CD8-positive, alpha-beta memory T cell (primary cell): ENCODE measurements at places on chromosomes 16 and 17. TPM values are rescaled to one million over a fixed set of nuclear protein-coding genes. Genes with fewer than 3 reads are reported as not detected.

- H3K4me1 ChIP-seq, result no peaks in the 10 kb centered on the region
- H3K27ac ChIP-seq, result no peak overlapping the region
- no peaks in the 10 kb centered on the region for H3K36me3 ChIP-seq
- no peak for DNase-seq
- no peak overlapping the region for H3K4me3 ChIP-seq
- H3K27me3 ChIP-seq, result no peaks in the 10 kb centered on the region
Measured at GRCh38 chr17:253091-253846, 71.8 kb upstream of the DOC2B start.

DNA sequence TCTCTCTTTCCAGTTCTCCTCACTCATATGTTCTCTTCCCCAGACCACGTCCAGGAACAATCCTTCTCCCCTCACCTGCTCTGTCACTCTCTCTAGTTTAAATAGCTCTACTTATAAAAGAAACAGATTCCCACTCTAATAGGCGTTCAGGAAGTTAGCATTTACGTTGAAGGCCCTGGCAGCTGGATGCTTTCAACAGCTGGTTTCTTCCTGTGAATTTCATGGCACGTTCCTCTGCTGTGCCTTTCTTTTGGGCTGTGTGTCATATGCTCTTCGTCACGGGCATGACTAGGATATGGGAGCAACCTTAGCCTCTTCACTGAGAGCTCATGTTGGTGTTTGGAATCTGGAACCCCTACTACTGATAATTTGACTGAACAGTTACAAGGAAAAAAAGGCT is 73.2 kb downstream of the ZNF18 start:
- H3K27me3 ChIP-seq, result no peaks in the 10 kb centered on the region
- H3K4me3 ChIP-seq, result no peak overlapping the region
- H3K27ac ChIP-seq, result no peak overlapping the region
- no peaks in the 10 kb centered on the region for H3K4me1 ChIP-seq

- peaks cover 20% of the 10 kb centered on the region for H3K36me3 ChIP-seq
- H3K4me3 ChIP-seq, result peak overlapping the region; percentile 49
- H3K4me1 ChIP-seq, result peaks cover 82% of the 10 kb centered on the region
- no peak for DNase-seq
- no peaks in the 10 kb centered on the region for H3K27me3 ChIP-seq
Measured at GRCh38 chr17:40097931-40098845, 2.2 kb downstream of the NR1D1 start.

DNA sequence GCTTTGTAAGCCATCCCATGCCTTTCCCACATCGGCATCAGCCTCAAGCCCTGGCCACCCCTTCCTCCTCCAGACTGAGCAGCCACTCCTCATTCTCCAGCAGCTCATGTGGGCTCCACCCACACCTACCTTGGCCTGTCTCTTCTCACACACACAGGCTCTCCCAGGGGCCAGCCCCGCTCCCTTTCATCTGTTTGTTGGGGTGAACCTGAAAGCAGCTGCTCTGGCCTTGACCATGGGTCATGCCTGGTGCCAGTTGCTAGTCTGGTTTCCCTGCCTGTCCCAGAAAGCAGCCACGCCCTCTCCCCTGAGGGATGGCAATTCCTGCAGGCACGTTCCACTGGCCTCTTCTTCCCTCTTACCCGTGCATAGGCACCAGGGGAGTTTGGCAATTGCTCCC is 11.4 kb upstream of the TMEM238L start:
- no peak overlapping the region for H3K4me3 ChIP-seq
- no peaks in the 10 kb centered on the region for H3K36me3 ChIP-seq
- no peak overlapping the region for H3K27ac ChIP-seq
- H3K27me3 ChIP-seq, result no peaks in the 10 kb centered on the region

GRCh38 chr17:75697651-75698291 is 23.5 kb upstream of the ITGB4 start:
- no peak overlapping the region for H3K27ac ChIP-seq
- no peak for DNase-seq
- H3K4me1 ChIP-seq, result no peaks in the 10 kb centered on the region

GRCh38 chr17:77325577-77326075 is 184.9 kb downstream of the SEC14L1 start:
- no peaks in the 10 kb centered on the region for H3K36me3 ChIP-seq
- no peaks in the 10 kb centered on the region for H3K27me3 ChIP-seq
- H3K27ac ChIP-seq, result peak overlapping the region; percentile 9
- peaks cover 47% of the 10 kb centered on the region for H3K4me1 ChIP-seq
- DNase-seq, result peak; percentile 47
- H3K4me3 ChIP-seq, result peak overlapping the region; percentile 20

DNA sequence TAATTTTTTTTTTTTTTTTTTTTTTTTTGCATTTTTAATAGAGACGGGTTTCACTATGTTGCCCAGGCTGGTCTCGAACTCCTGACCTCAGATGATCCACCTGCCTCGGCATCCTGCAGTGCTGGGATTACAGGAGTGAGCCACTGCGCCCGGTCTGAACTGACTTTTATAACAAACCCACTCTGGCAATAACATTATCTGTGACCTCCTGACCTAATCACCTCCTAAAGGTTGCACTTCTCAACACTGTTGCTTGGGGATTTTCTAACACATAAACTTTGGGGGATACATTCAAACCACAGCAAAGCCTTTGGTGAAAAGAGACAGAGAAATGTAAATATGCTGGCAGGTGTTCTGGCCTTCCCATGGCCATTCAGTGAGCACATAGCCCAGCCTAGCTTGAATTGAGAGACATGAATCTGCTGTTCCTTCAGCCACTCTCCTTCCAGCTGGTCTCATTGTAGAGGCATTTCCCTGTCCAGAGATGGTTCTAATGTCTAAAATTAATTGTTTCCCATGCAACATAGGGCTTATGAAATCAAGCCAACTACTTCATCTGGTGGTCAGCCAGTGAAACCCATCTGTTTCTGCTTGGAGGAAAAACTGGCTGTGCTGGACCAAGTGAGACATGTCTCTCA is 28.3 kb downstream of the LYRM1 start:
- no peaks in the 10 kb centered on the region for H3K4me1 ChIP-seq
- H3K4me3 ChIP-seq, result no peak overlapping the region
- H3K27ac ChIP-seq, result no peak overlapping the region
- peaks cover 4% of the 10 kb centered on the region for H3K36me3 ChIP-seq

DNA sequence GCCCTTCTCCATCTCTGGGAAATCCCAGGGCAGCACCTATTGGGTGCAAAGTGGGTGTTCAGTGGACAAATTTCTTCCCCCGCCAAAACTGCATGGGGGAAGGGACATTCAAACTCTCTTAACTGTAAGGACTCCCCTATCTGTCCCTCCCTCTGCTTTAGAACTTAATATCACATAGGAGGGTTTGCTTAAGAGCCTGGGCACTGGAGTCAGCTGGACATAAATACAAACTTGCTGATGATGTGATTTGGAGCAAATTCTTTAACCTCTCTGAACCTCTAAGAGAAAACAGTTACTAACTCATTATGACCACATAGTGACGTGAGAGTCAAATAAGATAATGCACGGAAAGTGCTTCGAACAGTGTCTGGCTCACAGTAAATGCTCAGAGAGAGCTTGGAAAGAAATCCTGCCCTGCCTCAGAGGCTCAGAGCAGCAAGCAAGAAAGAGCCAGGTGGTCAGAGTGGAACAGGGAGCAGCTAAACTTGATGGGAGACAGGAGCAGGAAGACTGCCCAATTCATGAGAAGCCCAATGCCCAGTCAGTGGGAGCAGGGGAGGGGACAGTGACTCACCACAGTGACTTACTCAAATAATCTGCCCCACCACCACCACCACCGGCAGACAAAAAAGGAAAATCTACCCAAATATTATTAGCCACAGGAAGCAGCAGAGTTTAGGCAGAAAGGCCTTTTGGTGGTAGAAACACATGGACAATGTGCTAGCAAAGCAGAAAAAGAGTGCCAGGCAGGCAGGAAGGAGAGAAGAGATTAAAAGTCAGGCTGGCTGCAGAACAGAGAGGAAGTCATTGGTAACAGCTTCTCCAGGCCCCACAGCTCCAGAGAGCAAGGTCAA is 23.9 kb upstream of the CCL1 start:
- H3K27ac ChIP-seq, result no peak overlapping the region
- no peak for DNase-seq
- no peak overlapping the region for H3K4me3 ChIP-seq
- H3K36me3 ChIP-seq, result no peaks in the 10 kb centered on the region

DNA sequence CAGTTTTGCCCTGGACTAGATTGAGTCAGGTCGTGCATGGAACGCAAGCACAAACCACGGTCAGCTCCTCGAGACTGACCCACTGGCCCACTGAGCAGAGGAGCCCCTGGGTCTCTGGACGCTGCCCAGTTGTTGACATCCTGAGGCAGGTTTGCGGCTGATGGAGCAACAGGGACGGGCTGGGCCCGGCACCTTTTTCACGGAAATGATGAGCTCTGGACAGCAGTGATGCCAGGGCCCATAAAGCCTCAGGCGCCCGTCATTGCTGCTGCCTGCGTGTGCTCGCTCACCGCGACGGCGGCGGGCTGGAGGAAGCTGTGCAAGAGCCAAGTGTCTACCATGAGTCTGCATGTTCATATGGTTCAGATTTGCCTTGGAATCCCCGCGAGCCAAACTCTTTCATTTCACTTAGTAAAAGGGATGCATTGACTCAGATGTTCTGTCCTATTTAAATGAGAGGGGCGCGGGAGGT is 30.8 kb upstream of the CRISPLD2 start:
- H3K4me3 ChIP-seq, result no peak overlapping the region
- no peaks in the 10 kb centered on the region for H3K27me3 ChIP-seq
- H3K27ac ChIP-seq, result no peak overlapping the region
- H3K4me1 ChIP-seq, result no peaks in the 10 kb centered on the region

DNA sequence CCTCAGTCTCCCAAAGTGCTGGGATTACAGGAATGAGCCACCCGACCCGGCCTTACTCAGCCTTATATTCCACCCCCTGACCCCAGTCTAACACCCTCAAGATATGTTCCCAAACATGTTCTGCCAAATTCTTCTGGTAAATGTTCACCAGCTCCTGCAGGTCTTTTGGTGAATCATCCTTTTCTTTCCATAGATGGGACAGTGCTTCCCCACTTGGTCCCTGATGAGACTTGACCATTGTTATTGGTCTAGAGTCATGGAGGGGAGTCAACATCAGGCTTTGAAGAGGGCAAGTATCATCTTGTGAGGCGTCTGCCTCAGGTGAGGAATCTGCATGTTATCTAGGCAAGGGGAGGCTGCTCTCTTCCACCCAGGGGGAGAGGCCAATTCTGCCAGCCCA is 10.4 kb upstream of the RUNDC3A start:
- H3K4me1 ChIP-seq, result no peaks in the 10 kb centered on the region
- no peak for DNase-seq
- no peaks in the 10 kb centered on the region for H3K36me3 ChIP-seq
- no peak overlapping the region for H3K4me3 ChIP-seq
- no peak overlapping the region for H3K27ac ChIP-seq

- no peaks in the 10 kb centered on the region for H3K36me3 ChIP-seq
- no peaks in the 10 kb centered on the region for H3K4me1 ChIP-seq
- no peaks in the 10 kb centered on the region for H3K27me3 ChIP-seq
- no peak overlapping the region for H3K4me3 ChIP-seq
- no peak for DNase-seq
Measured at GRCh38 chr17:50604513-50604912, 30.2 kb upstream of the ABCC3 start.

DNA sequence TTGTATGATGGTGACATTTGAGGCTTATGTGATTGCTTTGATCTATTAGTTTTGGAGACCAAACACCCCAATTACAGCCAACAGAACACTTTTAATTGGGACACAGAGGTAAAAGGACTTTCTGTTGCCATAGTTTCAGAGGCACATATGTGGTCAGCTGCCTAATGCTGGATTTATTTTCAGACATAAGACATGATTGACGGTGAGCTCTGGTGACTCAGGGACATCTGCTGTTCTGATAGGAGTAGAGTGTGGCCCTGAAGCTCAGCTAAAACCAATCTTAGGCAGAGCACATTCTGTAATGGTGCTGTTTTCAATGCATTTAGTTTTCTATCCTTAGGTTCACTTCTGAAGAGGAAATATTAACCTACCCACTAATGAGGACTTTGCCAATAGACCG is 247.1 kb downstream of the UTP18 start:
- H3K4me3 ChIP-seq, result no peak overlapping the region
- H3K4me1 ChIP-seq, result no peaks in the 10 kb centered on the region
- no peak overlapping the region for H3K27ac ChIP-seq
- no peaks in the 10 kb centered on the region for H3K36me3 ChIP-seq
- no peaks in the 10 kb centered on the region for H3K27me3 ChIP-seq

GRCh38 chr17:80861892-80862291 is 129.7 kb upstream of the CHMP6 start:
- DNase-seq, result peak; percentile 40
- H3K4me3 ChIP-seq, result no peak overlapping the region
- peaks cover 10% of the 10 kb centered on the region for H3K36me3 ChIP-seq
- peaks cover 31% of the 10 kb centered on the region for H3K4me1 ChIP-seq
- H3K27me3 ChIP-seq, result no peaks in the 10 kb centered on the region

DNA sequence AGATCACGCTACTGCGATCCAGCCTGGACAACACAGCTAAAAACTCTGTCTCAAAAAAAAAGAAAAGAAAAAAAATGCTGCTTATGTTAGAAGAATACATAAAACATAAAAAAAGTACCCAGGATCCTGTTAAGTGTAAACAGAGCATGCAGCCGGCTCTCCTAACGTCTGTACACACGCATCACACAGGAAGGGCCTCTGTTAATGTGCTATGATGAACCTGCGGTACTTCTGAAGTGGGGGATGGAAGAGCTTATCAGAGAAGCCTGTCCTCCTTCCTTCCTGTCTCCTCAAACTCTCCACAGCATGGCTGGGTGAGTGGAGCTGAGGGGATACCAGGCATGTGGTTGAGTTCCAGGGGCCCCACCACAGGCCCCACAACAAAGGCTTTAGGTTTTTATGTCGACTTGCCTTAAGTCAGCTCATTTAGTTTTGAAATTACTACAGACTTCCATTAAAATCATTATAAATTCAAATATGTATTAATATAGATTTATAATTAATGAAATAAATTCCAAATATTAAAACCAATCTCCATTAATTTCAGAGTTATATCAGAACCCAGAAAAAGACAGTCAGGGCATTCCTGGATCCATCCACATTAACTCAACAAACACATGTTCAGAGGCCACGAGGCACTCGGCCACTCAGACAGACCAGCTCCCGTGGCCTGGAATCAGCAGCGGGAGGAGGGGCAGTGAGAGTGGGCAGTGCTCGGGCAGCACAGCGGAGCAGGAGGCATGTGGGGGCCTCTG is 11.7 kb downstream of the CCDC57 start:
- DNase-seq, result peak; percentile 82
- H3K27ac ChIP-seq, result peak overlapping the region; percentile 47
- peaks cover 8% of the 10 kb centered on the region for H3K36me3 ChIP-seq
- H3K4me1 ChIP-seq, result peaks cover 41% of the 10 kb centered on the region
- H3K27me3 ChIP-seq, result no peaks in the 10 kb centered on the region

Gene CDH16
- not detected for total RNA-seq

Gene BAHCC1
- total RNA-seq, result not detected

Gene TSR1
- total RNA-seq, result 97.7 TPM

Gene SPSB3
- 30.6 TPM for total RNA-seq

Gene MT3
- 0.94 TPM for total RNA-seq

Gene SPATA22
- not detected for total RNA-seq

Gene CEP295NL
- not detected for total RNA-seq

Gene KRTAP2-3
- not detected for total RNA-seq

Gene FBXO39
- not detected for total RNA-seq

Gene TUBG2
- 10.6 TPM for total RNA-seq

Gene CSH1
- not detected for total RNA-seq

Gene CNOT1
- 338 TPM for total RNA-seq

Gene NRN1L
- total RNA-seq, result 0.97 TPM
